ENCODE measurements at places on chromosomes 4 and X.
A peak's percentile ranks its signal among the peaks of the same experiment; 100 is the strongest.

- no peak for DNase-seq
These were observed 15.4 kb upstream of the FAM9C start for GRCh38 chrX:13059637-13060499.

GRCh38 chr4:148315049-148315448 is 127.2 kb downstream of the NR3C2 start:
- peak; percentile 5 for DNase-seq

DNA sequence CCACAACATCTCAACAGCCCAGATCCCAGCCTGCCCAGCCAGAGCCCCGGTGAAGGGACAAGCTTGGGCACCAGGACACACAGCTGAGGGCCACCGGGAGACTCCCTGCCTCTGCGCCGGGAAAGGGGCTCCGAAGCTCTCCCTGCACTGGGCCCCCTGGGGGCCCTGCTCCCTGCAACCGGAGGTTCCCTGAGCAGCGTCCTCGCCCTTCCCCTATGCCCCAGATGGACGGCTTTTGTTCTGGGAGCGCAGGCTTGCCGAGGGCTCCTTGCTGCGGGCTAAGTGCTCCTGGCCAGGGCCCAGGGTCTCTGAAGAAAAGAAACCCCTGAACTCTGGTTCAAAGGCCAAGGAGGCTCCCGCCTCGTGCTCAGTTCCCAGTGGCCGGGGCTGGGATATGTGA is 899 bp upstream of the ZFP92 start:
- no peak for DNase-seq

DNA sequence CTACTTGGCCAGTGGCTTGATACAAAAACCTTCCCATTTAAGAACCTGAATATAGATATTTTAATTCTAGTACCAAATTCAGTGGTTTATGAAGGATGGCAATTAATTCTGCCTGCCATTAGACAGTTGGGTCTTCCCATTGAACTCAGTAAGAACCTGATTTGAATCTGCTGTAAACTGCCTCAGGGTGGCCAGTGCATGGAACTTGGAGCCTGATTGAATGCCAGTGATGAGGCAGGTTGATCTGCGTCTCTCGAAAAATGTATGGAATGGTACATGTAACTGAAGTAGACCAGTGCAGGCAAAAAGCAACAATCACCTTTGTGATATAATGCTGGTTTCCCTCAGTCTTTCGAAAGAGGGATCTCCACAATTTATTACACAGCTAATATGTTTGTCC is 421.4 kb downstream of the TMA16 start:
- DNase-seq = no peak

GRCh38 chr4:169619518-169619957 is 840 bp upstream of the CLCN3 start:
- DNase-seq = peak; percentile 61

DNA sequence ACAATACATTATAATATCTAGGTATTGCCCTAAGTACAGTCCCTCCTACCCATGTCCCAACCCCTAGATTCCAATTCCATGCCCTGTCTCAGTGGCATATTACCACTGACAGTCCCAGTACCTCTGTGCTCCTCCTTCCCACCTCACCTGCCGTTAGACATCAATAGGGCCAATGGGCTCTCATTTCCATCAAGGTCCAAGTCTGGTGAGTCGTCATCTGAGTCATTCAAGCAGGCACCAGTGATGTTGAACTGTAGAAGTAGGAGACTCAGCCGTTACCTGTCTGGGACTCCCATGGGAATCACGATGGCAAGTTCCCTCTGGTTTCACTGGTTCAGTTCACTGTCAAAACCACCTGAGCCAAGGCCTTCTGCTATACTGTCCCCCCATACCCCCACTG is 51.7 kb downstream of the PHF8 start:
- no peak for DNase-seq

DNA sequence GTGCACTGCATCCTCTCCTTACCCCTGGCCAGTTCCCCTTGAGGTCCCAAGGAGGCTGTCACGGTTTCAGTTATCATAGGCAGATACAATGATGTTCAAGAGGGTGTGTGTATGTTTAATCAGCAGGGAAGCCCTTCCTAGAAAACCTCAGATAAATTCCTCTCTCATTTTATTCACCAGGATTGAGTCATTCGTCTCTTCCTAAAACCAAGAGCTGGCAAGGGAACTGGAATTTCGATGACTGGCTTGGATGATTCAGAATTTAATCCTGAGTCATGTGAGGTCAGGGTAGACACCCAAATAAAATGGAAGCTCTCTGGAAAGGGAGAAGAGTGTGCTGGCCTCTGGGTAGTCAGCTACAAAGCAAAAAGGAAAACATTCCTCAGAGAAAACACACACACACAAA is 106.2 kb upstream of the RAPGEF2 start:
- peak; percentile 94 for DNase-seq

- no peak for DNase-seq
These were observed 94.9 kb downstream of the CNKSR2 start for GRCh38 chrX:21469071-21469470.

DNA sequence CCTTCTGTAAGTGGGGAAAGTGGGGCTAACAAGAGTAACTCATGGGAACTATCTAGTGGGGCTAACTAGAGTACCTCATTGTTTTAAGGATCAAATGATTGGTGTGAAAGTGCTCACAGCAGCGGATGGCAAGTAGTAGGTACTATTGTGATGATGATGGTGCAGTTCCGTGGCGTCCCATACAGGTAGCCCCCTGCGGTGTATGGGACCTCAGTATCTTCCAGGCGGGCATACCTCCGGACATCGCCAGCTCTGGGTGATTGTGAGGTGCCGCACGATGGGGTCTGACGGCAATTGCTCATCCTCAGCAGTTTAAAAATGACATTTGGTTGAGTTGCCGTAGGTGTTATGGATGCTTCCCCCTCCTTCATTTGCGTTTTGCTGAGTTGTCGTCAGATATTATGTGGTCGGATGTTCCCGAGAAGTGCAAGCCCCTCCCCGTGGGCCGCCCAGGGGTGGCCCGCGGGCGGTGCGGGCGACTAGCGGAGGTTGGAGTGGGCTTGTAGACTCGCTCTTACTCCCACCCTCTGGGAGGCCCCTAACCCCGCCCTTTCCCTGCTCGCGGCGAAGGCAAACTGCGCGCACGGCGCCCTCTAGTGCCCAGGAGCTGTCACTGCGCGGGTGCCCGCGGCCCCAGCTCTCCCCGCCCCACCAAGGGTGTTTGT is 18.3 kb upstream of the GPR101 start:
- DNase-seq = peak; percentile 44

GRCh38 chr4:21769404-21770147 is 179.0 kb downstream of the KCNIP4 start:
- peak; percentile 45 for DNase-seq

GRCh38 chrX:111090458-111090857 is 5.5 kb upstream of the PAK3 start:
- no peak for DNase-seq

GRCh38 chrX:103886624-103887023 is 54.6 kb upstream of the RAB9B start:
- no peak for DNase-seq

GRCh38 chr4:66640233-66640990 is 904.9 kb downstream of the CENPC start:
- no peak for DNase-seq

- DNase-seq = no peak
These were observed 4.0 kb downstream of the ITIH6 start for GRCh38 chrX:54794028-54794427.

DNA sequence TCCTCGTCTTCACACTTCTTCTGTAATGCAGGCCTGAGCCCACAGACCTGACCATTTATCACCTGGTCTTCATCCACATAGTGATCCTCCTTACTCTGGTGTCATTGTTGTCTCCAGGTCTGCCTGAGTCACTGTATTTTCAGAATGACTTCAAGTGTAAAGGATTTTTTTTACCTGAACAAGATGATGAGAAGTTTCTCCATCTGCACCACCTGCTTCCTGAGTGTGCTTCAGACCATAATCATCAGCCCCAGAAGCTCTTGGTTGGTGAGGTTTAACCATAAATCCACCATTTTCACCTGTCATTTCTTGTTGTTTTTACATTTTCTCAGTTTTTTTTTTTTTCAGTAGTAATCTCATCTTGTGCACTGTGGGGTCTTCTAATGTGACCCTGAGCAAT is 39.0 kb downstream of the WDR13 start:
- no peak for DNase-seq

- DNase-seq = no peak
These were observed 9.8 kb upstream of the P2RY8 start for GRCh38 chrX:1546691-1547251.

DNA sequence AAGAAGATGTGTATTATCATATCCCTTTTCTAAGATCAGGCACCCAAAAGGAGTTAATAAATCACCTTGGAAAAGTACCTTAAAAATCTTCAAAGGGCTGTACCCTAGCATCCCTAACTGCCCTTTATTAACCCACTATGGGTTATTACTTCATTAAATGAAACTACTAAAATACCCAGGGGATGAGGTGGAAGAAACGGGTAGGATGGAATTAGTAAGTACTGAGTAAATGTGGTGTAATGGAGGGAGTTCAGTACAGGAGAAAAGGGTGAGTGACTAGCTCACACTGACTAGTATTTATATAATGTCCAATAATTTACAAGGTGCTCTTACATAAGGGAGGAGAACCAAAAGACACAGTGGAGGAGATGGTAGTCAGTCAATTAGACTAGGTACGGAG is 51.0 kb upstream of the RASGEF1B start:
- DNase-seq = no peak

- no peak for DNase-seq
These were observed 17.0 kb downstream of the MTHFD2L start for GRCh38 chr4:74174941-74175340.

- no peak for DNase-seq
These were observed 9.0 kb downstream of the SEC24D start for GRCh38 chr4:118826723-118827444.

DNA sequence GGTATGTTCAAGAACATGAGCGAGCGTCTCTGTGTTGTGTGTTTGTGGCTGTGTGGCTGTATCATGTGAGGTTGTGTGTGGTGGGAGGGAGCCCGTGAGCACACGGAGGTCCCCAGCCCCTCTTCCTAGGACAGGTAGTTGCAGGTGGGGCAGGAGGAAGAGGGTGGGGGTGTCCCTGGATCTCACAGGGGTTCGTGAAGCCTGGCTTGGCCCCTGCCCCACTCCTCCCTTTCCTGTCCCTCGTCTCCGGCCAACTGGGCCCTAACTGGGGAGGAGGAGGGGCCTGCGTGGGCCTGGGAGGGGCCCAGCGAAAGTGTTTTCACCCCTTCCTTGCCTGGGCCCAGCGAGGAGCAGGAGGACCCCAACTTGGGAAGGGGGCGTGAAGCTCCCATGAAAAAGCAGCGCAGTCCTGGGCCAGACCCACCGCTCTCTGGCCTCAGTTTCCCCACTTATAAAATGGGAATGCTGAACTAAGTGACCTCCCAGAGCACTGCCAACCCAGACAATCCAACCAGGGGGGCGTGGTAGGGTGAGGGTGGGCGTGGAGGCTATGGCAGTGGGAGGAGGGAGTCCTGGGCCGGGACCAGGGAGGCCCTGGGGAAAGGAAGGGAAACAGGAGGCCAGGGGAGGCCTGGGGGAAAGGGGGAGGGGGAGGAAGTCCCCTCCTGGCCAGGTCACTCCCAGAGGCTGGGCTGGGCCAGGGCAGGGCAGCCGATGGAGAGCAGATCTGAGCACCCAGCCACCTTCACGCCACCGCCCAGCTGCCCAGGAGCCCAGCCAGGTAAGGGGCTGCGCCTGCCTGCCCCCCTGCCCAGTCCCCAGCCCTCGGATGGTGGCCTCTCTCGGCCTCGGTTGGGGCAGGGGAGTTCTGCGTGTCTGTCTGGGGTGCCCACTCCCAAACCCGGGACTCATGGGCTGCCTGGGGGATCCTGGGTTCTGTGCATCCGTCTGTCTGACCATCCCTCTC is at the start of gene AVPR2:
TSS of gene AVPR2 (plus strand) at position 683 of the 967 bp plus-strand sequence. CDS start 473 bp downstream, outside the sequence.
- DNase-seq = no peak

DNA sequence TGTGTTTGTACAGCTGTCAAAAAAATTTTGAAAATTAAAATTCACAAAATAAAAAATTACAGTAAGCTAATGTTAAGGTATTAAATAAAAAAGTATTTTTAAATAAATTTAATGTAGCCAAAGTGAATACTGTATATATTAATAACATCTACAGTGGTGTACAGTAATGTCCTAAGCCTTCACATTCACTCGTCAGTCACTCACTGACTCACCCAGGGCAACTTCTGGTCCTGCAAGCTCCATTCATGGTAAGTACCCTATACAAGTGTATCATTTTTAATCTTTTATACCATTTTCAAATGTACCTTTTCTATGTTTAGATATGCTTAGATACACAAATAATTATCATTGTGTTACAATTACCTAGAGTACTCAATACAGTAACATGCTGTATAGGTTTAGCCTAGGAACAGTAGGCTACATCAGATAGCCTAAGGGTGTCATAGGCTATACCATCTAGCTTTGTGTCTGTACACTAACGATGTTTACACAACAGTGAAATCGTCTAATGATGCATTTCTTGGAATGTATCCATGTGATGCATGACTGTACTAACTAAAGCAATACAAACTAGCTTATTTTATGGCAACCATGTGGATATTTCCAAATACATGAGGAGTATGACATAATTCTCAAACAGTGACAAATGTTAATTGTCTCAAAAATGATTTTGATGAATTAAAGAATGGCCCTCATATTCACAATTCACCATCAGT is 13.7 kb downstream of the DDX60 start:
- DNase-seq = no peak

DNA sequence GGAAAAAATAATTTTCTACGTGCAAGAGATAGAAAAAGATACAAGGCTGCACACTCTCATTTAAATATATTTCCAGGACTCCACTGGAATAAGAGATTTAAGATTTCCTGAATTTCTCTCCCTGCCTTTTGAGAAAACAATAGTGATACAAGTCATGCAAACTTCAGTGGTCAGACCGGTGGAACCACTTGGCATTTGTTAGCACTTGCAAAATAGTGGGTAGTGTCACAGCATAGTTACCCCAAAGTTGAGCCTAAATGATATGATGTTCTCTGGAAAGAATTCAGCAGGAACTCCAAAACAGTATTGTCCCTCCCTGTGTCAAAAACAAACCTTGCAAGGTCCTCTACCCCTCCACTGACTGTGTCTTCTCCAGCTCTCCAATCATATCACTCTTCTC is 102.3 kb downstream of the ANKRD50 start:
- no peak for DNase-seq

GRCh38 chr4:21002976-21003375 is 302.7 kb downstream of the PACRGL start:
- DNase-seq = no peak

GRCh38 chrX:41684138-41684537 is 4.6 kb upstream of the GPR34 start:
- DNase-seq = no peak

DNA sequence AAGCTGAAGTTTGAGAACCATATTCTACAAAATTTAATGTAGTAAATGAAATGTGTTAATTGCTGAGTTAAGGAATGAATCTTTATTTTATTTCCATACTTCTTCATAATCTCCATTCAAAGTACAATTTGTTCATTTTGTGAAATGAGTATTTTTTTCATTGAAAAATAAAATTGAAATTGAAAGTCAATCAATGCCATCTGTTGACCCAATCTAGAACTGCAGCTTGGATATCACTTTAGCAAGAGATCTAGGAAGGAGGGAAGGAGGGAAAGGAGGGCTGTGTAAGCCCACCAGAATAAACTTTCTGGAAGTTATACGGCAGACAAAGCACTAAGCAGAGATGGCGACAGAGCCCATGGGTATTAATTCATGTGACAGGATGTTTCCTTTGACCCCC is 128.4 kb downstream of the ZMAT1 start:
- DNase-seq = peak; percentile 0
